NCI-H2029 (cell line): ENCODE measurements at places on chromosomes 1 and 21.

DNA sequence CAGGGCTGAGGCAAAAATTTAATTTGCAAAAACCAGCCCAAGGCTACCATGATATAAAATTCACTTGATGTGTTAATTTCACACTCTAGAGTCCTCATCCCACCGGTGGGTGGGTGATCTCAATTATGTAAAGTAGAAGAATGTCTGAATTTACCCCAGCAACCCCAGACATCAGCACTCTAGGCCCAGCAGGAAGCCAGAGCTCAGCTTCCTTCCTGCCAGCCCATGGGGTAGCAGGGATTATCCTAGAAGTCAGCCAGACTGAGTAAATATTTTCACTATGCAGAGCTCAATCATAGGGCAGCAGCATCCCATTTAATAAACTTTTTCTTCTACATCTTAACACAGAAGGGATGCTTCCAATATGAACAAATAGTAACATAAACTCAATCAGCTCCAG is 71.0 kb downstream of the SIPA1L2 start:
- DNase-seq = no peak

GRCh38 chr1:59750328-59751003 is 64.3 kb upstream of the HOOK1 start:
- DNase-seq = no peak

GRCh38 chr1:243587823-243588560 is 262.1 kb downstream of the AKT3 start:
- no peak for DNase-seq

GRCh38 chr1:206872139-206872538 is 6.7 kb downstream of the IL20 start:
- DNase-seq = no peak

DNA sequence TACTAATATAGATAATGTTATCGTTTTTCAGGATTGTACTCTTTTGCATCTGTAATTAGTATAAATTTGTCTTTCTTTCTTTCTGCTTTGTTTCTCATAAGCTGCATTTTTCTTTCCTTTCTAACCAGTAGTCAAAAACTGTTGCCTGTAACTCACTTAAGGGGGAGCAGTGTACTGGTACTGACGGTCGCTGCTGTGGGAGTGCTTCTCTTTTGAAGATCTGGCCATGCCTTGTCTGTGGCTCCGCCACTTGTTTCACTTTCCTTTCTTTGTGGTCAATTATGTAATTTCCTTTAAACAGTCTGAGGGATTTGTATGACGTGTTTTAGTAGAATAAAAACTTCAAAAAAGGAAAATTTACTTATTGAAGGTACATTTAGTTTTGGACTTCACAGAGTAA is 37.0 kb downstream of the MIA3 start:
- DNase-seq = no peak

DNA sequence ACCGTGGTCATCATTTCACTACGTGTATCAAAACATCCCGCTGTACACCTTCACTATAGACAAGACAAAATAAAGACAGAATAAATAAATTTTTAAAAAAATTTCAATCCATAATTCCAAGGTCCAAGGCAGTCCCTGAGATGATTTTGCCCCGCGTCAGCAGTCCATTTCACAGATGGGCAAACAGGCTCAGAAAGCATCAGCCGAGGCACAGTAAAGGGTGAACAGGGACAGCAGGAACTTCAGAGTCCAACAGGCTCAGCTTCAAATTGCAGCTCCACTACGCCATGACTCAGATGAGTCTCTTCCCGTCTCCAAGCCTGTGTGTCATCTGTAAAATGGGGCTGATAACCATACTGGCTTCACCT is 15.0 kb downstream of the MATN1 start:
- no peak for DNase-seq

DNA sequence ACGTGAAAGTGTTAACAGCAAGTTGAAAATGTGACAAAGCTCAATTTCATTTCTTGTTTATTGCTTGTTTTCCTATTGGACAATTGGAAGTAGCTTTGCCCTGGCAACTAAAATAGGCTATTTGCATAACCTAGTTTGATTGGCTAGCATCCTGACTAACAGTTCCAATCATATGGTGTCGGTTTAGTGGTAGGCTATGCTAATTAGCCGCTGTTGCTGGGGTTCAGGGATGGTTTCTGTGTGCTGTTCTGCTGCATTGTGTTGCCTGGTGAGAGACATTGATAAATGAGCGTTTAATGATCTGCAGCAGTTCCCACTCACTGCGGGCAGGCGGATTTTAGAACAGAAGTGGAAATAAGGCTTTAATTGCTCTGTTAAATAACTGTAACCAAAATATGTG is 68.5 kb downstream of the DYRK1A start:
- DNase-seq = no peak

- no peak for DNase-seq
These were observed 359.3 kb downstream of the ADGRL2 start for GRCh38 chr1:82160036-82160435.

DNA sequence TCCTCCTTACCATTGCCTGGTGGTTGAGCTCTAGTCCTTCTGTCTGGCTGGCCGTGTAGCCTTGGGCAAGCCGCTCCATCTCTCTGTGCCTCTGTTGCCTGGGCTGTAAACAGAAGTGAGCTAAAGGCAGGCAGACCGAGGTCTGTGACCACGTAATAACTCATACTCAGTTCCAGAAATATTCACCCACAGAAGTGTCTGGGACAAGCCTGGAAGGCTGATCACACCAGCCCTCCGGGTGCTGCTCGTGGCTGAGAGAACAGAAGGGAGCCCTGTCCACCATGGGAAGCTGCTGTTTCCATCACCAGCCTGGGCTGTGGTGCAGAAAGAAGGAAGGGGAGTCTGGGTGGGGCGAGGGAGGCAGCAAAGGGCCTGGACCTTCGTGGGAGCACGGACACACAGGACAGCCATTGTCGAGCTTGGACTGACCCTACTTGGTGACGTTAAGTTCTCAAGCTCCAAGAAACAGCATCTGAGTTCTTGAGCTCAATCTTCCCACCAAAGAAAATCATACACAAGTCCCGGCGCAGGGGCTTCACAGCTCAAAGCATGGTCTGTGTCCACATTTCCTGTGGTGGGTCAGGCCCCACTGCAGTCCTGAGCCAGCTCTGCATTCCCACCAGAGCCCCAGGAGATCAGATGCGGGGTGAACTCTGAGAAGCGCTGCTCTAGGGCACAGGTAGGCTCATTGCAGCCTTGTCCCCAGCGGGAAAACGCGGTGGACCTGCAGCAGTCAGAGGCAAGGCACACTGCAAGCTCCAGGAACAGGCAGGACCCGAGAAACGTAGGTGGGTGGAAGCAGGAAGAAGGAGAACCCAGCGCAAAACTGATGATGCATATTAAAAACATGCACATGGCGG is 61.8 kb downstream of the RUNX3 start:
- DNase-seq = no peak

GRCh38 chr1:37807220-37807554 is 403 bp upstream of the C1orf122 start:
- DNase-seq = no peak

DNA sequence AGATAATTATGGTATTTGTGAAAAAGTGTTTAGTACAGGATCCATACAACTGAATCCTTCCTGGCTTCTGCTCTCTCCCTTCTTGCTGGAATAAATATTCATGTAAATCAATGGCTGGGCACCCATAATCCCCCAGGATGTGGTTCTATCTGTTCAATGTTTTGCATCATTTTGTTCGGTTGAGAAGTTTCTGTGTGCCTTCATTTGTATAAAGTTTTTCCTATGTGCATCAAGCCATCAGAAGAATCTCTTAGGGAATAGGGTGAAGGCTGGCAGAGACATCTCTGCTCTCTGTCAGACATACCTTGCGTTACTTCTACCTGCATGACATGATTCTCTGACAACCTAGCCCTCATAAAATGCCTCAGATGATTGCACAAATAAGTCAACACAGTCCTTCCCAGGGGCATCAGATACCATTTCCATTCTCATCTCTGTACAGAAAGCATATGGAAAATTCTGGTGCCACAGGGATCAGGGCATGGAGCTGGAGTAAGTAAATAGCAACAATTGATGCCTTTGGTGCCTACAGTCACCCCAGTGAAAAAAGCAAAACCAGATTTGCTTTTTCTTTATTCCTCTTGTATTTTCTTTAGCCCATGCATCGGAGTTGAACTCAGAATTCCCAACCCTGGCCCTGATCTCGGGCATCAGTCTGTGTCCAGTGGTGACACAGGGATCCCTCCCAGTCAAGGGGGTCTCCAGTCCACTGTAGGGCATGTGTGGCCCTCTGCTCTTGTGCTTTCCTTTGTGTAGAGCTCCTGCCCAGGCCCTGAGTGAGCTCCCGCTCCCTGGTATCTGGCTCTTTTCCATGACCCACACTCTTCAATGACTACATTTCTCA is 39.7 kb upstream of the ATP1A1 start:
- no peak for DNase-seq

- DNase-seq = no peak
These were observed 17.8 kb upstream of the HSD3B1 start for GRCh38 chr1:119489201-119489600.

GRCh38 chr1:117180147-117180967 is 30.4 kb downstream of the VTCN1 start:
- DNase-seq = no peak

DNA sequence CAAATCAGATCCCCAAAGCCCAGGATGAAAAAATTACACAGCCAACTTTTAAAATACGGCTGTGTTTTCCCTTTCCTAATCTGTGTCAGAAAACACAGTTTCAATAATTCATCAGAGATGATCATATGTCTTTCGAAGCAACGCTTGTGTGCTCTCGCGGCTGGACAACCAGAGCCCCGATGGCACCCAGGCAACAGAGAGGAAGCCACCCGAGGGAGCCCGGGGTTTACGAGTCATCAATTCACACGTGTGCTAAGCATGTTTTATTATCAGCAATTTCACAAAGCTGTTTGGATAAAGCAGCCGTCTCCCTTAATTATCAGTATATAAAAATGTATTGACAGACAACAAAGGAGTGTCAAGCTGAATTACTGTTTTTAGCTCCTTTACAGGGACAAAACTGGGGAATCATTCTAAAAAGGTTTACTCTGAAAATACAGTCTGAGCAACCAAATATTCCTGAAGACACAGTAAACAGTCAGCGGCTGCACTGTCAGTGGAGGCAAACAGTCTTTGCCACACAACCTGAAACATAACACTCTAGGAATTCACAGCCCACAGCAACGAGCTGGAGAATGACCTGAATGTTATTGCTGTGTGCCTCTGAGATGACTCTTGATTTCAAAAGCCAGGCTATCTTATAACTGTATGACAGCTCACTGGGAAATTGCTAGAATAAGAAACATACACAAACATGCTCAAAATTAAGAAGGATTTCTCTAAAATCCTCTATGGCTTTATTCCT is 201.0 kb downstream of the SIPA1L2 start:
- no peak for DNase-seq

DNA sequence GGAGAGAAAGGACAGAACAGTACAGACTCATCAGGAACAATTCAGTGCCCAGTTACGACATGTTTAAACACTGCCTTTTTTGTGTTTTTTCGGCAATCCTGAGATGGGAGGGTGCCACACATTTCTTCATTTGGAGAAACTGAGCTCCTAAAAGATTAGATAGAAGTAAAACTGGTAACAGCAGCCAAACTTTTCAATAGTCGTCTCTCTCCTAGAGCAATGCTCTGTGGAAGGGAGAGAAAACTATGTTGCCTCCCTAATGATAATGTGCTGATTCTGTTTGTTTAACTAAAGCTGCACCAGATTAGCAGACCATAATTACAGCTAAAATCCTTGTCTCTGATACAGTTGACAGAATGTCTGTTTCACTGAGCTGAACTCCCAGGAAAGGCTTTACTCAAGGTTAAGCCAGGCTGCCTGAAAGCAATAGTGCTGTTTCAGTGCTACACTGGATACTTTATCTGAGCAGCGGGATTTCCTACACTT is 76.2 kb upstream of the CXADR start:
- DNase-seq = no peak

- DNase-seq = no peak
These were observed 377.3 kb downstream of the SETD4 start for GRCh38 chr21:35682904-35683549.

GRCh38 chr1:27513958-27514357 is 24.0 kb upstream of the WASF2 start:
- DNase-seq = no peak

DNA sequence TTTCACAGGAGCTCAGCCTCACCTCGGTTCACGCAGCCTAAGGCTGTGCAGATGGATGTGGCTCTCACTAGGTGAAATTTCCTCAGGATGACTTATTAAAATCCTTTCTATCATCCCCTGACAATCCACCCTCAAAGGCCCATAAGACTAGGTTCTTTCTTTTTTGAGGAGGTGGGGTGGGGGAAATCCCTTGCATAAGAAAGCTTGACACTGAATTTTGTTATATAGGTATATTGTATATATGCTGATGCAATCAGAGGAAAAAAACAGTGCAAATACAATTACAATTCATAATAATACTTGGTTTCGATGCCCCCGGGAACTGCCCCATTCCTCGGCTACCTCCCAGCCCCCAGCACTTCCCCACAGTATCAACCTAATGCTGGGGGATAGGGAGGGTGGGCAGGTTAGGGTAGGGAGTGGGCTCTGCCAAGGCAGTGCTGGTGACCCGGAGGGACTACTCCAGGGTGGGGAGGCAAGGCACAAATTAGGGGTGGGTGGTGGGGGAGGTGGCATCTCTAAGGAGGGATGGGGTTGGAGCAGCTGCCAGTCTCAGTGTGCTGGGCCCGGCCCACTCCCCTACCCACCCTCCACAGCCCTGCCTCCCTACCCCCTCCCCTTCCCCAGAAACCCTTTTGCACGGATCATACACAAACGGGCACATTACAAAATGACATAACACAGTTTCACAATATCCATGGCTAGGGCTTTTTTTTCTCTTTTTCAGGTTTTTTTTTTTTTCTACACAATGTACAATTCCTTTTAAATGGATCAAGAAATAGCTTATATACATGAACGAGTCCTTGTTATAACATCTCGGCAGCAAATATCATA is 30.9 kb downstream of the SLC27A3 start:
- DNase-seq = no peak

GRCh38 chr1:4444086-4444485 is 210.3 kb upstream of the AJAP1 start:
- no peak for DNase-seq

- no peak for DNase-seq
These were observed 17.3 kb downstream of the CACNA1E start for GRCh38 chr1:181500636-181501035.

DNA sequence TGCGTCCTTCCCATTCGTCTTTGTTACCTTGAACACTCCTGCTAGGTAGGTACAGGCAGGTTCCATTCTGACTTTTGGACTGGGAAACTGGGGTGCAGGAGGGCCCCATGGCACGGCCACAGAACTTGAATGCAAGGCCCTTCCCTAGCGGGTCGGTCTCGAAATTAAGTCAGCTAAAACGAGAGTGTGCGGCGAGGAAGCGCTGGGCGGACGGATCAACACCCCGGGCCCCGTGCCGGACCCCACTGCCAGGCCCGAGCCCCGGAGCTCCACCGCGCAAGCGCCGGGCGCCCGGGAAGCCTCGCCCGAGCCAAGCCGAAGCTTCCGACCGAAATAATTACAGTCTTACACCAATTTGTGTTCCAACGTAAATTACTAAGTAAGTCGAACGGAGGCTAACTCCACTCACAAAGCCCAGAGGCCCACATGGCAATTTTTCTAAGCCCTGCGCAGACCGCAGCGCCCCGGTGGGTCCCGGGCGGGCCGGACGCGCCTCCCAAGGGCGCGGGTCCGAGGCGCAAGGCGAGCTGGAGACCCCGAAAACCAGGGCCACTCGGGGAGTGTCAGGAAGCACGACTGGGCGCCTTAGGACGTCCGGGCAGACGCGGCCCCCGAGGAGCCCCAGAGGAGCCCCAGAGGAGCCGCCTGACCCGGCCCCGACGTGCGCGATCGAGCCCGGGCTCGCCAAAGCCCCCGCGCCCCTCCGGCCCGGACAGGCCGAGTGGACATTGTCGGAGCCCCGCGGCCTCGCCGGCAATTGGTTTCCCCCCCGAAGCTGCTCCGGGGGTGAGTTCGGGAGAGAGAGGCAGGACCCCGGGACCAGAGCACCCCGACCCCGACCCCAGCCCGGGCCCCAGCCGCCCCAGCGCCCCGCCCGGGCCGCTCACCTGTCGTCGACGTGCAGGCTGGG is 624 bp downstream of the RIPK4 start:
- no peak for DNase-seq
